NCI-H510A (cell line): ENCODE measurements at places on chromosomes 3 and 15.

DNA sequence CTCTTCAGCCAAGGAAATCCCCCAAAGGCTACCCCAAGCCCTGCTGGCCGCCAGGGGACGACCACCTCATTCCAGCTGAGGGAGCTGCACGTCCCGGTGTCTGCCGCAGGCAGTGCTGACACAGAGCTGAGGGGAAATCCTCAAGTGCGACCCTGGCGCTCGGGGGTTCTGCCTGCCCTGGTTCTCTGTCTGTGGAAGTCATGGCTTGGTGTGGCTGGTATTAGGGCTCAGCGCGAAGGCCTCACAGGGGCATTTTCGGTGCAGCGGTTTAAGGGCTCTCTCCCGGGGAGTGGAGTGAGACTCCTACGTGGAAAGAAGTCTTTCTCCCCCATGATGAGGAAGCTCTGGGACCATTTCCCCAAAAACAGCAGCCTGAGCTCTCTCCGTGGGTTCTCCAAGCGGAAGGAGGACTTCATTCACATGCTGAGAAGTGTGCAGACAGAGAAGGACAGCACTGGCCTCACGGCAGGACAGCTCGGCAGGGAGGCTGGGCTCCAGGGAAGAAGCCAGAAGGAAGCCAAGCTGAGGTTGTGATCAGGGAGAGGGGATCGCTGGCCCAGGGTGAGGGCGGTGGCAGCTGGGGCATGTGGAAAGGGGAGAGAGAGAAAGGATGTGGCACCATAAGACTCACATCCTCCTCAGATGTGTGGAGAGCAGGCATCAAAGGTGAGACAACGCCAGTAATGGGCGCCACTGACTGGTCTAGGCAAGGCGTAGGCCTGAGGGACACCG, 48.6 kb downstream of the KLF15 start:
- no peak for DNase-seq

- DNase-seq: no peak
Measured at GRCh38 chr3:154730186-154730585, 300.2 kb upstream of the GPR149 start.

- DNase-seq: no peak
Measured at GRCh38 chr15:29945943-29946596, 123.8 kb upstream of the TJP1 start.

DNA sequence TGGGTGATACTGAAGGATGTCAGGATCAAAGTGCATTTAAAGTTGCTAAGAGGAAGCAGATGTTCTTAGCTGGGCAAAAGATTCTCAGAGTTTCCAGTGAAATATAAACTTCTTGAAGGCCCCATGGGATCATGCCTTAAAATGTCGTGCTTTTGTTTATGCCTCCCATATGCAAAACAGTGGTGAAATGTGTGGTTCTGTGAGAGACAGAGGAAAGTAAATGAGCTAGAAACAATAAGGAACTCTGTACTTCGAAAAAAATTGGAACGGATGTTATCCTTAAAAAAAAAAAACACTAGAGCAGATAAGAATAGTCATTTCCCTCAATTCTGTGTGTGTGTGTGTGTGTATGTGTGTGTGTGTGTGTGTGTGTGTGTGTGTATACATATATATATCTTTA, 497.0 kb upstream of the TBL1XR1 start:
- DNase-seq: no peak

- DNase-seq: no peak
Measured at GRCh38 chr3:194329583-194329965, 21.6 kb downstream of the CPN2 start.

DNA sequence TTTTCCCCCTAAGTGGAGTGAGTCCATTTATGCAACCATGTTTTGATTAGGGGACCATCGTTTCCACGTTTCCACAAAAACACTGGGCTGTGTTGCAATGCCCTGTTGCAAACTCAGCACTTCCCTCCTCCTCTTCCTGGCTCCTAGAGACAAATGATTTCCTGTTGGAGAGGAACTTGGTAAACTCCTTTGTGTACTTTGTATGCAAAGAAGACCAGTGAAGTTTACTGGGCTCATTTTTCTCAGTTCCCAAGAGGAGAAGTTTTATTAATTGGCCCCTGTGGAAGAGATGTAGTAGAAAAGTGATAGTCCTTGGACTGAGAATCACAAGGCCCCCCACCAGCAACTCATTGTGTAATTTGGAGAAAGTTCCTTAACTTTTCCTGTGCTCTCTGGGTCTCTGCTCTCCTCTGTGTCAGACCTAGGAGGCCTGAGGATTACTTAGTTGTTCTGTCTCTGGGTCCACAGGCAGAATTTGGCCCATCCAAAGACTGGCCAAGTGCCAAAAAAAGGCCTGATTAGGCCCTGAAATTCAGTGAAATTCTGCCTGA, 95.0 kb downstream of the ATG7 start:
- no peak for DNase-seq

- DNase-seq: no peak
Measured at GRCh38 chr3:31567036-31567435, 34.3 kb downstream of the STT3B start.
